ENCODE measurements at places on chromosomes 5 and 9. TPM values are rescaled to one million over a fixed set of nuclear protein-coding genes. Genes with fewer than 3 reads are reported as not detected.

STRBP gene
- total RNA-seq, result 11.6 TPM

EPB41L4B gene
- 4.8 TPM for total RNA-seq

TMEM171 gene
- 2.6 TPM for total RNA-seq

SLC4A9 gene
- under 0.01 TPM for total RNA-seq

KLHL9 gene
- total RNA-seq, result 14.5 TPM

DENND4C gene
- total RNA-seq, result 65.0 TPM
